ENCODE measurements at places on chromosomes 11 and 22.

DNA sequence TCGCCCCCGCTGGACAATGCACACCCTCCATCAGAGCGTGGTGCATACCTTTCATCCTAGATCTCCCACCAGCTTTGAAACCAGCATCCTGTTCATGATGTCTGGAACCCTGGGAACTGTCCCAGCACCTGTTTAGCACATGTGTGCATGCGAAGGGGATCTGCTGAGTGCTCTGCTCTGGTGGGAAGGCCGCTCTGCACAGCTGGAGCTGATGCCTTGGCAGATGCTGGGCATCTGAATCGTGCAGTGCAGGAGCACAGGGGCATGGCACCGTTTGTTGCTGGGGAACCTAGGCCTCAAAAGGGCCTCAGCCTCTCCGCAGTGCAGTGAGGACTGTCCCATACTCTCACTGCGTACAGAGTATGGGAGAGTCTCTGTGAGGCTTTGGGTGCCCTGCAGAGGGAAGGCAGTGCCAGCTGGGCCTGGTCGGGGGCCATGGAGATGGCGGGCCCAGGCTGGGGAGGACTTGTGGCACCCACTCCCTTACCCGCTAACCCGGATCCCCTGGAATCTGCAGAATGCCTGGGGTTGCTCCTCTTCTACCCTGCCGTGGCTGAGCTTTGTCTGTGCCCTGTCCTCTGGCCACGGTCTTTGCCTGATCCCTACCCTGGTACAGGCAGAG, 72.9 kb upstream of the ATXN10 start:
- no peak for DNase-seq

- no peak for DNase-seq
Observed at GRCh38 chr22:29663180-29663821, 56.5 kb upstream of the CABP7 start.

- DNase-seq, result no peak
Observed at GRCh38 chr11:35419830-35420333, 524 bp upstream of the SLC1A2 start.

- peak; percentile 64 for DNase-seq
Observed at GRCh38 chr22:24827296-24827695, 21.3 kb downstream of the SGSM1 start.

GRCh38 chr22:20428496-20429253, 8.9 kb downstream of the SCARF2 start:
- no peak for DNase-seq

DNA sequence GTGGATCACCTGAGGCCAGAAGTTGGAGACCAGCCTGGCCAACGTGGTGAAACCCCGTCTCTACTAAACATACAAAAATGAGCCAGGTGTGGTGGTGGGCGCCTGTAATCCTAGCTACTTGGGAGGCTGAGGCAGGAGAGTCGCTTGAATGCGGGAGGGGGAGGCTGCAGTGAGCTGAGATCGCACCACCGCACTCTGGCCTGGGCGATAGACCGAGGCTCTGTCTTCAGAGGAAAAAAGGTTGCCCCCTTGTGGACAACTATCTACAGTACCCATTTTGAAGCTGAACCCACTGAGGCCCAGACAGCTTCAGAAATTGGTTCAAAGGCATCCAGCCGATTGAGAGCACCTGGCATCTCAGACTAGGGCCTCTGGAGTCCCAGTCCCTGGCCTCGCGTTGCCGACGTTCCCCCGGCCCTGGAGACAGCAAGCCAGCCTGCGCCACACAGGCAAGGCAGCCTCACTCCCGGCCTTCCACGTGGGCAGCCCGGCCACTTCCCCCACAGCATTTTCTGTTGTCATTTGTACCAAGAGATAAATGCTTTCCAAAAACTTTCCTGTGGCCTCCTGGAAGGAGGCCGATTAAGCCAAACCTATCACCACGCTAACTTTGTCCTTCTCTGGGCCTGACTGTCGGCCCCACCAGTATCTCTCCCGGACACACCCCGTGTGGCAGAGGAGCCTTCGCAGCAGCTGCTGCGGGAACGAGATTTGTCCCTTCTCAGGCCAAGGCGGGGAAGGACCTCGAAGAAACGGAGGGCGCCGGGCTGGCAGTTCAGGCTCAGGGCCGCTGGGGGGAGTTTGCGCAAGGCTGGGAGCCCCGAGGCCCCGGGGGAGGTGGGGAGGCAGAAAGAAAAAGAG, 82.8 kb downstream of the FLI1 start:
- no peak for DNase-seq

- DNase-seq, result no peak
Observed at GRCh38 chr11:2863276-2863618, 22.3 kb downstream of the CDKN1C start.

GRCh38 chr11:110971140-110971539, 258.9 kb upstream of the ARHGAP20 start:
- no peak for DNase-seq

DNA sequence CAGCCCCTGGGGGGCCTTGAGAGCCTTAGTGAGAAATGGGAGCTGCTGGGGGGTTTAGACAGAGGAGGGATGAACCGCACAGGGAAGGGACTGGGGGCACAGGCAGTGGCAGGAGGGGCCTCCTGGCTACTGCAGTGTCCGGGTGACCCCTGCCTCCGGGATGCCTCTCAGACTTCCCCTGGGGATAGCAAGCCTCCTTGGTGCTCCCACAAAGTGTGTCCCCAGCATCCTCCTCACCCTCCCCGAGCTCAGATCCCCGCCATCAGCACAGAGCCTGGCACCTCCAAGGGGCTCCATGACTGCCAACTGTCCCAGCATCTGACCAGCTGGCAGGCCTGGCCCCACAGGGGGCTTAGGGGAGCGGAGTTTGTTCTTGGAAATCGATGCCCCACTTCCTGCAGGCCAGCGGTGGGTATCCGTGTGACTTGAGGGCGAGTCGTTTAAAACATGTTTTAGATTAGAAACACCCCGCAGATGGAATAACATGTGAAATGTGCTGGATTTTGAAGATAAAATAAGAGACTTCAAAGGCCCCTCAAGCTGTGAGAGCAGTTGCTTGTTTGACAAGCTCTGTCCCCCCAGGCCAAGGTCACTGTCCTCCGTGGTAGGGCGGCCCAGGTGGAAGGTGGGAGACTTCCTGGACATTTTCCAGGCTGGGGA, 13.5 kb upstream of the FLRT1 start:
- DNase-seq, result no peak

GRCh38 chr11:42329929-42330565, 870.6 kb upstream of the LRRC4C start:
- DNase-seq, result no peak

DNA sequence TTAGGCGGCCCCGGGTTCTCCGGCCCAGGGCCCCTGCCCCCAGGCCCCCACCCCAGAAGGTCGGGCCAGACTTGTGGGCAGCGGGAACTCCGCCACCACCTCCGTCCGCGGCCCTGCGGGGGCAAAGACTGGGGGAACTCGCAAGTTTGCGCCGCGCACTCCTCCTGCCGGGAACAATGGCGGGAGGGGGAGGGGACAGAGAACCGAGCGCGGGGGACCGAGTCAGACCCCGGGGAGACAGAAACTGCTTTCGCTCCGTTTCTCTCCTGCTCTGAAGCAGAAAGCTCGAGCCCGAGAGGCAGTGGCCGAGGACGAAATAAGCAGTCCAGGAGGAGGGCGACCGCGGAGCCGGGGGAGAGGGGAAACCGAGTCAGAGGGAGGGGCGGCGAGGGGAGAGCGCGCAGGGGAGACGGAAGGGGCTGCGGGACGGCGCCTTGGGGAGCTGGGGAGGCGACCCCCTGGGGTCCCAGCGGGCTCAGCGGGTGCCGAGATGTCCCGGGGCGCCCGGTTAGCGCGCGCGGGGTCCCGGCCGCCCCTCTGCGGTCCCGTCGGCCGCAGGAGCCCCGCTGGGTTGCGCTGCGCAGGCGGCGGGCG, 555 bp downstream of the TP53I11 start:
- DNase-seq, result no peak

DNA sequence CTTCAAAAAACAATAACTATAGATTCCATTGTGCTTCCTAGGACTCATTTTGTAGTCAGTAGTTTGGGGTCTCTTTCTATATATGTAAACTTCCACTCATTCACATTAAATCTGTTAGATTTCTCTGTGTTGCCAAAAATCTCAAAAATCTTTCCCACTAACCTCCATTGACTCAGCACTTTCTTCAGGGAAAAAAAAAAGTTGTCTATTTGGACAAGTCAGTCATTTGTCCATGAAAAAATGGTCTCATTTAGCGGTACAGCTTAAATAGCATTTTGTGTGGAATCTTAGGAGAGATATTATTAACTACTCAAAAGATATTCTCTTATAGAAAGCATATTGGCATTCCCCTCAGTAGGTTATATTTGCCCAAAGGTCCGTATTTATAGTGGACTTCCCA, 81.9 kb downstream of the PPP2R1B start:
- no peak for DNase-seq

DNA sequence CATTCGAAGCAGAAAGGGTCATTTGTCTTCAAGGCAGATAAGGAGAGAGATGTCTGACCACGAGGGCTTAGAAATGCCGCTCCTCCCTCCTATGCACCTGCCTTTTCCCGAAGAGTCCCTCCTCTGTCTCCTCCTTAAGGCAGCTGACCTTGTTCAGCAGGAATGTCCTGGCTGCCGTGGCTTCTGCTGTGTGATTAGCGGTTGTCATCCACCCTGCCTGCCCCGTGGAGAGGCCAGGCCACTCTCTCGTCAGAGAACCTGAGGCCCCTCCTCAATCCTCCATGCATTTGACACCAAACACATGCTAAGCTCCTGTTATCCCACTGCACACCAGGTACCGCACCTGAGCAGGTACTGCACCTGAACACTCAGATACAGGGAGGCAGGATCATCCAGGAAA, 834.6 kb downstream of the TBC1D22A start:
- DNase-seq, result no peak

DNA sequence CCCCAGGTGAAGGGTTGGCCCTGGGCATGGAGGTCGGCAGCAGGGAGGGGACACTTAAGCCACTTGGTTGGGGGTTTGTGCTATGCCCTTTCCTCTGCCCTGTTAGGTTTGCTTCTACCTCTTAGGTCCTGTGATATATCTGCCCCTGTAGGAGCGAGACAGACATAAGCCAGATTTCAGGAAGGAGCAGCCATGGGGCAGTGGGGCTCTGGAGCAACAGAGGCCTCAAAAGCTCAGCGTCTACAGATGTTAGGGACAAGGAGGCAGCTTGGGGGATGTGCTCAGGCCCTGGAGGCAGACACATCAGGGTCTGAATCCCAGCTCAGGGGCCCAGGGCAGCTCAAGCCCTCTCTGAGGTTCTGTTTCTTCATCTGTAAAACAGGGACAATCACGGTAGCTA, 27.2 kb upstream of the KCNQ1OT1 start:
- DNase-seq, result no peak

- no peak for DNase-seq
Observed at GRCh38 chr22:48366056-48366455, 1461.6 kb downstream of the BRD1 start.

- no peak for DNase-seq
Observed at GRCh38 chr11:128324531-128325141, 262.7 kb downstream of the ETS1 start.

GRCh38 chr11:13152736-13153541, 124.7 kb upstream of the BMAL1 start:
- no peak for DNase-seq

- peak; percentile 51 for DNase-seq
Observed at GRCh38 chr22:21726650-21727049, 8.9 kb downstream of the YPEL1 start.

DNA sequence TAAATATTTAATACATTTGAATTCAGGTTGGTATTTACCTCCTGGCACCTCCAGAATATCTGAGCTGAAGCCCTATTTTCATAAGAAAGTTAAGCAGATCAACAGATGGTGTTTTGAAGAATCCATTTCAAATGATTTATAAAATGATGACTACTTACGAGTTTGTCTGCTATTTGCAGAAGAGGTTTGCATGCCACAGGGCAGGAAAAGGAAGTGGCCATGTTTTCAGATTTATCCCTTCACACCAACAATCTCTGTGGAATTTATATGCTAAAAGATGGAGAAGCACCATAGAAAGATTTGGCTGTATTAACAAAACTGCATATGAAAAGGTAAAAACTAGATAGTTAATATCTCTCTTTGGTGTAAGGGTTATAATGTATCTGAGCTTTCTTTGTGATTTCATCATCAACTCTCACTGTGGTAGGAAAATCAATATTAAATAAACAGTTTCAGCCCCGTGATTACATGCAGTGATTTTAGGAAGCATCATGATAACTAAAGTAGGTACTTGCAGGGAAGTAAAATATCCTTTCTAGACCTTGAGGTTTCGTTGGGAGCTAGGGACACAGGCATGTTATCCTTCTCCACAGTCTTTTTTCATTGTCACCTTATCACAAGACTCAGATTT, 2.6 kb downstream of the BMAL1 start:
- DNase-seq, result no peak

- no peak for DNase-seq
Observed at GRCh38 chr22:40739721-40740120, 60.4 kb downstream of the MCHR1 start.

GRCh38 chr22:39939830-39940229, 20.4 kb upstream of the TMA7B start:
- DNase-seq, result no peak

DNA sequence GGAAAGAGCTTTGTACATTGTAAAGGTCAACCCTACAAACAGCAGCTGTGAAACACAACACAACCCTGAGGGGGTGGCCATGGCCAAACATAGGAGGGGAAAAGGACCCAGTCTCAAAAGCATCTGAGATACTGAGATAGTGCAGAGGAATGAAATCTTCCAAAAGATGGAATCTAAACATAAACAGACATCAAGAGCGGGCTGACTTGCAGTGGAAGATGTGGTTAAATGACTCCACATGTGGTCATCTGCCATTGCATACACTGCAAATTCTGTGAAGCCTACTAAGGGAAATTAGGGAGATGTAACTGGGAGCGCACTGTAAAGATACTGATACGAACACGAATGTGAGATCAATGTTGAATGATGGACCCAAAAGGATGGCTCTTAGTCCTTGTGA, 22.0 kb downstream of the BDNF start:
- DNase-seq, result no peak
